ENCODE measurements at places on chromosomes 13 and 19.

GRCh38 chr13:31987535-31988170 lies 43.9 kb upstream of the FRY start:
- no peak for DNase-seq

DNA sequence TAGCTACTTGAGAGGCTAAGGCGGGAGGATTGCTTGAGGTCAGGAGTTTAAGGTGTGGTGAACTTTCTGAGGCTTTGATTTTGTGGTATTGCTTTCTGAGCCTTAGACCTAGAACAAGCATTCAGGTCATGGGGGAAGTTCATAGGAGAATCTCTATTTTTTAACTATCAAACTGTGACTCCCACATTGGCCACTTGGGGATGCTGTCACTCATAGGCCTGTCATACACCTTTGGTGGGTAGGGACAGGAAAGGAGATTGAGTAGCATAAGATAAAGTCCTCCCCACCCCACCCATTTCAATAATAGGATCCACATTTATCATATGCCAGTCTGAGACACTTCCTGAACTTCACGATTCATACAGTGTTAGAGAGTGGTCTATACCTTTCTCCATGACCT lies 41.9 kb upstream of the PSG2 start:
- DNase-seq: no peak

DNA sequence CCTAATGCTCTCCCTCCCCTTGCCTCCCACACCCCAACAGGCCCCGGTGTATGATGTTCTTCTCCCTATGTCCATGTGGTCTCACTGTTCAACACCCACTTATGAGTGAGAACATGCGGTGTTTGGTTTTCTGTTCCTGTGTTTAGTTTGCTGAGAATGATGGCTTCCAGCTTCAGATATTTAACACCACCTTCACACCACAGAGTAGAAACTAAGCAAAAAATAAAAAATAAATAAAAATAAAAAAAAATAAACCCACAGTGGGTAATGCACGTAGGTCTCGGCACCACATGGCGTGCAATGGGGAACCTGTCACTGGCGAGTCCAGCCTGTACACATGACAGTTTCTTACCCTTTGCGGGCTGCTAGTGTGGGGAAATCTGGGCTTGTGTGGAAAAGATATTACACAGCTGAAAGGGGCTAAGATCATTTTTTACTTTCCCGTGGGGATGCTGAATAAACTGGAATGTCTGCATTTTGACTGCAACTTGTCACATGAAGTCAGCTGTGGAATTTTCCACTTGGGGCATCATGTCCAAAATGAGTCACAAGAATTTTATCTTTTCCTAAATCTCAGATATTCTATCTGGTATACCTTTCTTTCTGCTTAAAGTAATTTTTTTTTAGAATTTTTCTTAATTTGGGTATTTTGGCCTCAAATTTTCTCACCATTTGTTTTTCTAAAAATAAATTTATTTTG lies 170.5 kb downstream of the IRS2 start:
- DNase-seq: no peak

GRCh38 chr13:93244918-93245280 lies 18.3 kb downstream of the GPC6 start:
- no peak for DNase-seq

DNA sequence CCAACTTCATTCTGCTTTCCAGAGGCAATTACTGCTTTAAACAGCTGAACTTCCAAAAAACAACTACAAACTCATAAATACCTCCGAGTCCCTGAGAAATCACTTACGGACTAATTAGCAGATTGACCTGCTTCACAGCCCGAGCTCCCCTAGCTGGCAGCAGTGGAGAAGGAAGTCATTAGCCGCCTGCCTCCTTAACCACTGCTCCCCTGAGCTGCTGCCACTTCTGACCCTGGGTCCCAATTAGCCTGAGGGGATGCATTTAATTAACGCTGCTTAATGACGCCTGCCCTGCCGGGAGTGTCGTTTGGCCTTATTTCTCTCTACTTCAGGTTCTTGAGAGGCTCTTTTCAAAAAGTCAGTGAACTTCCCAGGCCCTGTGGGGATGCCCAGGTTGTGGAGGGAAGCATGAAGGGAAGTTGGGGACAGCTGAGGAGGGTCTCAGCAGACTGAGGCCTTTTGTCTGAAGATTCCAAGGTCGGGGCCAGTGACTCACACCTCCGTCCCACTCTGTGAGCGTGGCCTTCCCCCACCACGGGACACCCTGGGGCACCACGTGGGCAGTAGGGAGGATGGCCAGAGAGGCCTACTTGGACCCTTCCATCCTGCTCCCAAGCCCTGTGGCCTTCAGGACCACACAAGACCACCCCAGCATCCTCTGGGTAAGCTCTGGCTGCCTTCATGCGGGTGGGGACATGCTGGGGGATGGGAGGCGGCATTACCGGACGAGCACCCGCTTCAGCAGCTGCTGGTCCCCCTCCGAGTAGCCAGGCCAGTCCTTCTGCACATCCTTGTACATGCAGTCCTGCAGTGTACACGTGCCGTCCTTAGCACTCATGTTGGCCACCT lies 19.8 kb upstream of the ISYNA1 start:
- DNase-seq: no peak

DNA sequence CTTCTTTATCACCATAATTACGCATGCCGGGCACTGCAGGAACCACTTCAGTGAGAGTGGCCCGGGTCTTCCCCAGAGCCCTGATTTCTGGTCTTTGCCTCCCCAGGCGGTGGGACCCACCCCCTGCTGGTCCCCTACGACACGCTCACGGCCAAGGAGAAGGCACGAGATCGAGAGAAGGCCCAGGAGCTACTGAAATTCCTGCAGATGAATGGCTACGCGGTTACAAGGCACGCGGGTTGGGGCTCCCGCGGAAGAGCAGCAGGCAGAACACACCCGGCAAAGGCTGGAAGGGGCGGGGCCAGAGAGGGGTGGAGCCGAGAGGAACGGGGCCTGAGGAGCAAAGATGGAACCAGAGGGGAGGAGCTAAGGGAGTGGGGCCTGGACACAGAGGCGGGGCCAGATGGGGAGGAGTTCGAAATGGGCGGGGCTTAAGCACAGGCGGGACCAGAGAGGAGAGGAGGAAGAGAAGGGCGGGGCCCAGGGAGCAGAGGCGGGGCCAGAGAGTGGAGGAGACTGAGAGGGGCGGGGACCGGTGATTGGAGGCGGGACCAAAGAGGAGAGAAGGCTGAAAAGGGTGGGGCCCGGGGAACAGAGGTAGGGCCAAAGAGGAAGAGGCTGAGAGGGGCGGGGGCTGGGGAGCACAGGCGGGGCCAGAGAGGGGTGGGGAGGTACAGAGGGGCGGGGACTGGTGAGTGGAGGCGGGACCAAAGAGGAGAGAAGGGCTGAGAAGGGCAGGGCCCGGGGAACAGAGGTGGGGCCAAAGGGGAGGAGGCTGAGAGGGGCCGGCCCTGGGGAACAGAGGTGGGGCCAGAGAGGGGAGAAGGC lies 73.4 kb downstream of the RYR1 start:
- DNase-seq: no peak

DNA sequence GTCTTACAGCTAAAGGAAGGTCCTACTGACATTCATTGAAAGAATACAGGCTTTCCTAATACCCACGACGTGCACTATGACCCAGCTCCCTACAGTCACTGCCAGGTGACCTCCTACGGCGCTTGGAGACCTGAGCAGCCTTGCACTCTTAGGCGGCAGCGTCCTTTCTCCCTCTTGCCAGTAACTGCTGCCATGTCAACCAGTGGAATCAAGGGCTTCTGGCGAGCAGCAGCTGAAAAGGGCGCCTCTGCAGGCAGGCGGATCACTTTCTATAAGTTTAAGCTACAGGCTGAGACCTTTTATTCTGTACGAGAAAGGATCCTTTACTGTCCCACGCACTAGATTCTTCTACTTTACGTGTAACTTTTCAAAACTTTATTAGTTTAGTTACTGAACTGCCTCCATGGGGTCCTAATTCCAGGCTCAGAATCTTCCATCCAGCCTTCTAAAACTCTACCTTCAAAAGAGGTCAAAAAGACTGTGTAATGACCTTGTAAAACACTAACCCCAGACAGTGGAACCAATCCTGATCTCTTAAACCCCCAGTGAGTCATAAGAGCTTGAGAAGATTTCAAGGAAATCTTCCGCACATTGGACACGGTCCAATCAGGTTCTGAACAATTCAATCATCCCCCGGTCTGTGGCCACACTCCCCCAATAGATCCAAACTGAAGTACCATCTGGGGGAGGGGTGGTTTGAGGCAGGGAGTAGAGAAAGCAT lies 1.9 kb downstream of the KCTD12 start:
- DNase-seq: no peak

- DNase-seq: no peak
Measured at GRCh38 chr19:3054265-3054971, 7.9 kb downstream of the TLE5 start.

- DNase-seq: no peak
Measured at GRCh38 chr13:35733827-35734226, 257.3 kb upstream of the MAB21L1 start.

All from brain pericyte (primary cell).